ENCODE measurements at places on chromosomes 11 and 22. TPM values are rescaled to one million over a fixed set of nuclear protein-coding genes. Genes with fewer than 3 reads are reported as not detected.
A peak's percentile ranks its signal among the peaks of the same experiment; 100 is the strongest.

Gene SOX10
- total RNA-seq: 0.05 TPM

Gene XKR3
- total RNA-seq: not detected

Gene ZNF280B
- 0.08 TPM for total RNA-seq

Gene KCNQ1OT1
- total RNA-seq: 4.9 TPM

Gene CRYBA4
- total RNA-seq: not detected

- no peak for DNase-seq
- no peak overlapping the region for H3K27ac ChIP-seq
- no peak overlapping the region for H3K4me3 ChIP-seq
Observed at GRCh38 chr11:121814962-121815361, 301.1 kb downstream of the BLID start.

DNA sequence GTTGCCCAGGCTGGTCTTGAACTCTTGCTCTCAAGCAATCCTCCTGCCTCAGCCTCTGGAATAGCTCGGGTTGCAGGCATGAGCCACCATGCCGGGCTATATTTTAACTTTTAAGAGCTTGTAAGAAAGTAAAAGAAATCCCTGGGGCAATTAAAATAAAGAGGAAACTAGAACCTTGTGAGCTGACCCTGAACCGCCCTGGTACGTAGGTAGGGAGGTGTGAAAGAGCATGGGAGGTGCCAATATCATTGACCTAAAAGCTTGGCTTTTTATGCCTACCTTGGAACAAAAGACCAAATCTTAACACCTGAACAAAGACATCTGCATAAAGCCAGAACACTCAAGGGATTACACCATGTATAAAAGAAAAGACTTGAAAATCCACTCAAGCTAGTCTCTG, 595.1 kb downstream of the SOX6 start:
- DNase-seq: no peak
- H3K36me3 ChIP-seq: no peaks in the 10 kb centered on the region
- H3K27me3 ChIP-seq: no peaks in the 10 kb centered on the region

DNA sequence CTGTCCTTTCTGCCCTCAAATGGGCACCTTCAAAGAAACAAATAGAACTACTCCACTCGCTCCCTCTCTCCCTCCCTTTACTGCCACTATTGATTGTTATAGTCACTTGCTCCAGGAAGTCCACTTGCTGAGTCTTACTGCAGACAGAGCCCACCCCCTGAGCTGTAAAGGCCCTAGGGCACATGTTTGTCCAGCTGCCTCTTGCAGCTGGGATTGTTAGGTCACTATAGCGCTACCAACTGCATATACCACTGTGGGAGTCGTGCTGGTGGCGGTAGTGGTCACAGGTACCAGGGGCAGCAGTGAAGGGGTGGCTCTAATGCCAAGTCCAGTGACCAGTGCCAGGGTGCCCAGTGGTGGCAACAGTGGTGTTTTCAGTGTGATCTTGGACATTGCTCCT, 4.4 kb upstream of the SREBF2 start:
- H3K4me3 ChIP-seq: no peak overlapping the region
- no peaks in the 10 kb centered on the region for H3K36me3 ChIP-seq
- no peak overlapping the region for H3K27ac ChIP-seq
- DNase-seq: no peak

DNA sequence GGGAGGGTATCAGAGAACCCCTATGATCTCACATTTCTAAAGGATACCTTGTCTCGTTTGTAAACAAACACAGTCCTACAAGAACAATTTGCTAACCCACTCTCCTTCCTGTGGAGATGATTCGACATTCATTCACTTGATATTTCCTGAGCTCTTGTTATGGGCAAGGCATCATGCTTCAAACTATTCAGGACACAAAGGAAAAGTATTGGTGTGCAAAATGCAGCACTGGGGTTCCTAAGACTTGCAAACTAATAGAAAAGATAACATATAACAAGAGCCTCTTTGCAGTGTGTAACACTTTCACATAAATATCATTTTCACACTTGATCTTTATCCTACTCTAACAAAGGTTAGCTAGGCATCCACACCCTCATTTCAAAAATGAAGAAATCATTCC, 211.5 kb upstream of the BLID start:
- H3K4me1 ChIP-seq: no peaks in the 10 kb centered on the region
- H3K4me3 ChIP-seq: no peak overlapping the region
- no peaks in the 10 kb centered on the region for H3K27me3 ChIP-seq
- no peak for DNase-seq
- H3K27ac ChIP-seq: no peak overlapping the region

DNA sequence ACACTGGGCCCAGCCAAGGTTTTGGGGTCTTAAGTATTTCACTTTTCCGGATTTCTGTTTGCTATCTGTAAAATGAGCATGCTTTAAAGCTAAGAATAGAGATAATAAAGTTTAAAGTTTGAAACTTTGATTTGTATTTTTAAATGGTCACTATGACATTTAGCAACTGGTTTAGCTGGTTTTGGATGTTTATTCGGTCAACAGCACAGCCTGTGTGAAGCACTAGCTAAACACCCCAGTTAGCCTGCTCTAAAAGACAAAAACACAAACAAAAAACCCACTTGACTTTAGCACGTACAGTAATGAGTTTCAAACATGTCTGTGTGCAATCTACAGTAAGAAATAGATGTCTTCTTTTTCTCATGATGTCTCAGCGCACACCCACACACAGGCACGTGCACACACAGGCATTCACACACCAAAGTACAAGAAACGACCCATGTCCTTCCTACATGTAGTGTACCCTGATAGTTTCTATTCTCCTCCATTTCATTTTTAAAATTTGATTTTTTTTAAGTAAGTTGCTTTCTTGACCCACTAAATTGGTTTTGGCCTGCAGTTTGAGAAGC, 29.4 kb downstream of the SLC1A2 start:
- H3K36me3 ChIP-seq: no peaks in the 10 kb centered on the region
- no peak overlapping the region for H3K4me3 ChIP-seq
- no peak for DNase-seq
- H3K4me1 ChIP-seq: peaks cover 9% of the 10 kb centered on the region

DNA sequence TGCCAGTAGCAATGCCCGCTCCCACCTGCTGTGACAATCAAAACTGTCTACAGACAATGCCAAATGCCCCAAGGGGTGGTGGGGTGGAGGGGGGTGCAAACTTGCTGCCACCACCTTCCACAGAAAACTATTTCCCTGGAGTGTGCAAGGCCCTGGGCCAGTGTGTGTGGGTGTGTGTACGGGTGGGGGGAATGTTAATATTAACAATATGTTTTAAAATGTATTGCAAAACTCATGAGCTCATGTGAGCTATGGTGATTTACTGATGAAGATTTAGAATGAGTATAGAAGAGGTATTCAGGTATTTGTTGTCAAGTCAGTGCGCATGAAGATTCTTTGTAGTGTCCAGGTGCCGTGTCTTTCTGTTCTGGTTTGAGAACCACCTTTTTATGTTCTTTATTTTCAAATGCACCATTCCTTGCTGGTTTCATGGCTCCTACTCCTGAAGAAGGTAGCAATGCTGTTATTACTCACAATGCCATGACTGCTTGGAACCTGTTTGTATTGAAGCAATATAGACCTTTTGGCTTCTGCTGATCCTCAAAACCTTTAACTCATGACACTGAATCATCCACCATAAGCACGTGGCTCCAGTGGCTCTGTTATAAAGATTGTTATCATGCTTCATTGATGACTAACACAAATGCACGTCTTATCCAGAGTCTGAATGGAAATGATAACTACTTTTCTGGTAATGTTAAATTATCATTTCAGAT, 29.9 kb upstream of the AQP11 start:
- no peak overlapping the region for H3K4me3 ChIP-seq
- H3K27me3 ChIP-seq: no peaks in the 10 kb centered on the region
- DNase-seq: no peak
- H3K36me3 ChIP-seq: no peaks in the 10 kb centered on the region
- H3K27ac ChIP-seq: no peak overlapping the region

DNA sequence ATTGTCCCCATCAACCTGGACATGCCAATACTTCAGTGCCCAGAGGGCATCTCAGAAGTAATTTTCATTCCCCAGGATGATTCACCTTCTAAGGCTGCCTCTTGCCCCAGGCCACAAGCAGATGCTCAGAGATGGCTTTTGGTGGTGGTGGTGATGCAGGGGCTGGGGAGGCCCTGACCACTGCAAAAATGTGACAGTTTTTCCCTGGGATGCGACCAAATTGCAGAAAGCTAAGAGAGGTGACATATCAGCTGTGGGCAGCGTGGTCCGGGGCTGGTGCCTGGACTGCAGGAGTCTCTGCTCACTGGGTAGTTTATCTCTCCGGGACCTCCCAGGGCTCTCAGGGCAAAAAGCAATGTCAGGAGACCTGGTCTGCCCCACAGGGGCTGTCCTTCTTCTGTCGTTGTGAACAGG, 39.7 kb upstream of the ACCSL start:
- H3K4me3 ChIP-seq: no peak overlapping the region
- H3K36me3 ChIP-seq: no peaks in the 10 kb centered on the region
- H3K27me3 ChIP-seq: peaks cover 2% of the 10 kb centered on the region
- peak; percentile 23 for DNase-seq
- no peaks in the 10 kb centered on the region for H3K4me1 ChIP-seq

Data from liver (tissue), 10 donors.